ENCODE measurements at places on chromosomes 7 and 10.

DNA sequence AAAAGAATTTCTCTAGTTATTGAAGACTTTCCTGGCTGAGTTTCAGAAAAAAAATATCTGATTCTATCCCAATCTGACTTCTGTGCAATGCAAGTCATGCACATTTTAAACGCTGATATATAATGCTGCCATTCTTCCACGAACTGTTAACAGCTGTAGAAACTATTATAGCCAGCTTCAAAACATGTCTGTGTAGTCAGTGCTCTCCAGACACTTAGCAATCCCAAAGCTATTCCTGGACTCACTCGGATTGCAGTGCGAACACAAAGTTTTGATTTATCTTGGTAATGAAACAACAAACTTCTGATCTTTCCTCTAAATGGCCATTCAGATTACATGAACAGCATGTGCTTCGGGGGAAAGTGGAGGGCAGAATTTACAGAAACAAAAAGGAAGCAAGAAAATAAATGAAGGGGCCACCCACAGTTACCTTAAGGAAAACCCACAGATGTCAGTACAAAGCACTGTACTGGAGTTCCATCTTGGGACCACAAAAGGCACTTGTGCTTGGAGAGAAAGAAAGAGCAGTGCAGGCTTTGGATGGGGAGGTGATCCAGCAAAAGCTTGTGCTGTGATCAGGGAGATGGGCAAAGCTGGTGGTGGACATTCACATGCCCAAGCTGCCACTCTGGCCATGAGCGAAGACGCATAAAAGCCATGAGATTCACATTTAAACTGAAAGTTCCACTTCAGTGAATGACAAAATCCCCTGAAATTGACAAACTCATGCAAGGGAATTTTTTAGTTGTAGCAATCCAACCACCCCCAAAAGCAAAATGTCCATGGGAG lies 32.1 kb upstream of the ADO start:
- no peak for DNase-seq

GRCh38 chr10:60869652-60870415 lies 74.2 kb downstream of the RHOBTB1 start:
- DNase-seq: no peak

GRCh38 chr7:110084181-110084807 lies 1006.6 kb upstream of the LRRN3 start:
- no peak for DNase-seq

GRCh38 chr10:6530211-6530840 lies 49.8 kb downstream of the PRKCQ start:
- DNase-seq: peak; percentile 69

DNA sequence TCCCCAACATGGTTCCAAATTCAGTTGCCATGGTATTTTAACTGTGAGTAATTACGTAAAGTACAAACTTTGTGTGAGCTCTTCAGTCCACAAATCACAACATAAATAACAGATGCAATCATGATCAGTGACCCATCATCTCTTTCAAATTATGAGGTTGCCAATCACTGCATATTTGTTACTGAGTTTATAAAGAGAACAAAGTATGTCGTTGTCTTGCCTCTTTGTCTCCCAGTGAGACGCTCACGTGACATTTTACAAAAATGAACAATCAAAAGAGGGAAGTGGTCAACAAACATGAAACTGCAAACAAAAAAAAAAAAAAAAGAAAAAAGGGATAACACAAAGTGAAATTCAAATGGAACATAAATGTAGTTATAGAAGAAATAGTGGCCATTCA lies 122.7 kb upstream of the PDSS1 start:
- DNase-seq: no peak

DNA sequence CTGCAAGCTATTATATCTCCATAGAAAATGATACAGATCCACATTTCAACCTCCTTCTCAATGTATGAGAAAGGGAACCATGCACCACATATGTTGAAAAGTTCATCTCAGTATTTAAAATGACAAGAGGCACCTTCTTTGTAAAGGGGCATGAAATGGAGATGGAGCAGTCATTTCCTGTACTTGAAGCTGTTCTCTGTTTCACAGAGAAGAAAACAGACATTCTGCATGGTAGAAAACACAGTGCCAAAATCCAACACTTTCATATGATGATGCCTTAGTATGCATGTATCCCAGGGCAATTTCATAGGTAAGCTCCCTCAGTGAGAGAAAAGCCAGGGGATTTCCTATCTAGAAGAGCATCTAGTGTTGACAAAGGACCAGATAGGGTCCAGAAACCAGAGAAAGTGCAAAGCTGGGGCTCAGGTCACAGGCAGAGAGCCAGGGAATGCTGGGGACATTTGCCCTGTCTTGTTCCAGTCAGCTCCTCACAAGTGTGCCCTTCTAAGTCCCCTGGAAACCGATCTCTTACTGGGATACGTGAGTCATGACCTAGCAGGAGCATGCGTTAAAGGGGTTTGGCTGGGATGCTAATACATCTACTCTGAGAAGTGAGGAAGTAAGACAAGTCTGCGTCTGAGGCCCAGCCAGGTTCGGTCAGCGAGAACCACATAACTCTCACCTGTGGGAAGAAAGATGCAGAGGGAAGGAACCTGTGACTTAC lies 118.7 kb downstream of the ICA1 start:
- no peak for DNase-seq

GRCh38 chr7:2838873-2839578 lies 5.1 kb downstream of the GNA12 start:
- DNase-seq: no peak

GRCh38 chr10:34687434-34688210 lies 127.5 kb downstream of the PARD3 start:
- DNase-seq: no peak

DNA sequence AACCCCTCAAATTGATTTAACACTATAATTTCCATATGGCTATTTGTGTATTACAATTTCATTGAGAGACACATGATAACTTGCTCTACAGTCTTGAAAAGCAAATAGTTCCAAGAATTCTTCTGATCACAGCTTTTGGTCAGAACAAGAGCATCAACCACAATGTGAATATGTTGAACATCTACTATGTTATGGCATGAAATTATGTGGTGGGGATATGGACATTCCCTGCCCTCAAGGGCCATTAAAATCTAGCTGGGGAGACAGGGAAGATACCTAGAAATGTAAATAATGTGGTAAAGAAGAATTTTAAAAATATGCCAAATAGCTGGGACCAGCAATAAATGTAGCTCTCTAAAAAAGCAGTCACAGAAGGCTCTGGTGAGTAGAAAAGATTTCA lies 262.2 kb downstream of the FZD1 start:
- no peak for DNase-seq

DNA sequence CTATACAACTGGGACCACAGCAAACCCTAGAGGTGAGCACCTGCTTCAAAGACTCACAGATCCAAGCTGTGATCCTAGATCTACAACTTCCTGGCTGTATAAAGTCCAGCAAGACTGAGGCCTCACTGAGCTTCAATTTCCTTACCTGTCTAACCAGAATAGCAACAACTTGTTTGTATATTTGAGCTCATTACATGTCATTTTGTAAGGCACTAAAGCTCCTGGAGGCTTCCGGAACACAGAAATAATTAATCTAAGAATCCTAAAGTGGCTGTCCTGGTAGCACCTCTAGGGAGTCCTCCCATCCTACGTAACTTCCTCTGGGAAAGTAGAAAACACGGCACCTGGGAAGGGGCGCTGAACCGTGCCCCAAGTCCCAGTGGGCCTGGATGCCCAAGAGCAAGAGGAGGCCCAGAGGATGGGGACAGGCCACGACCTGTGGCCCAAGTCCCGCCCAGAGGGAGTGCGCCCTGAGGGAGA lies 39.4 kb downstream of the HK1 start:
- DNase-seq: no peak

GRCh38 chr10:131667561-131667960 lies 233.2 kb upstream of the PPP2R2D start:
- DNase-seq: no peak

GRCh38 chr7:37062560-37062859 lies 338.2 kb upstream of the AOAH start:
- DNase-seq: no peak

- DNase-seq: no peak
Measured at GRCh38 chr10:75107756-75108683, 3.4 kb upstream of the SAMD8 start.

GRCh38 chr7:15925608-15926007 lies 239.1 kb upstream of the MEOX2 start:
- no peak for DNase-seq

DNA sequence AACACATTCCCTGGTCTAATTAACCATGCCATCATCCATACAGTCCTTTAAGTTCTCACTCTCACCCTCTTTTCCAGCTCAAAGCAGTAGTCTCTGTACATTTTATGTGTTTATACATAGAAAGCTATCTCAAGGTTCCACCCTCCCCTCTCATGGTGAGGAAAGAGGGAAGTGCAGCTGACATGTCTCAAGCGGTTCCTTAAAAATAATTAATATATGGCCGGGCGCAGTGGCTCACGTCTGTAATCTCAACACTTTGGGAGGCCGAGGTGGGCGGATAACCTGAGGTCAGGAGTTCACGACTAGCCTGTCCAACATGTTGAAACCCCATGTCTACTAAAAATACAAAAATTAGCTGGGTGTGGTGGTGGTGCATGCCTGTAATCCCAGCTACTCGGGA lies 36.7 kb downstream of the ZC3HAV1 start:
- DNase-seq: no peak

GRCh38 chr7:125847692-125848091 lies 918.1 kb upstream of the POT1 start:
- no peak for DNase-seq

DNA sequence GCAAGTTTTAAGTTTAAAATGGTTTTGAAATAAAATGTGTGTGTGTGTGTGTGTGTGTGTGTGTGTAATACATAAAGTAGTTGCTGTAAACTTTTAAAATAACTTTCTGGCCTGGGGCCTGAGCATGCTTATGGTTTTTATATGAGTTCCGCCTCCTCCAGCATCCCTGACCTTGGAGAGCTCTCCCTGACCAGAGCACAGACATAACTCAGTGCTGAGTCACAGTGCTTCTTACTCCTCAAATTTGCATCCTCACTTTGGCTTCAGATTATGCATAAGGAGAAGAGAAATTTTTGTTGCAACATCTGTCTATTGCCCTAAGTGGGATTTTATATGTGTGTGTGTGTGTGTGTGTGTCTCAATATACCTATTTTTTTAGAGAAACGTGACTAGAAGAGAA lies 200.8 kb downstream of the ELMO1 start:
- no peak for DNase-seq

- DNase-seq: no peak
Measured at GRCh38 chr7:155850001-155850436, 37.8 kb upstream of the SHH start.

DNA sequence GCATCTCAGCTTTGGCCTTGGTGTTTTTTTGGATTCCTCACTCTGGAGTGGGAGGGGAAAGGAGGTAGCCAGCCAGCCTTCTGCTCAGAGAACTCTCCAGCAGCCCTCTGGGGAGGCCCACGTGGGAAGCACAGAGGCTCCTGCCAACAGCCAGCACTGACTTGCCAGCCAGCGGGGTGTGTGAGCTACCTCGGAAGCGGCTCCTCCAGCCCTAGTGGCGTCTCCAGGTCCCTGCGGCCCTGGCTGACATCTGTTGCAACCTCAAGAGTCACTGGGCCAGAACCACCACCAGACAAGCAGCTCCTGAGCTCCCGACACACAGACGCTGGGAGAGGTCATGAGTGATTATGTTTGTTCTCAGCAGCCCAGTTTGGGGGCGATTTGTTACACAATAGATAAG lies 180.2 kb upstream of the FZD8 start:
- no peak for DNase-seq

- no peak for DNase-seq
Measured at GRCh38 chr10:31087011-31087410, 55.3 kb upstream of the ZNF438 start.
